ENCODE measurements at places on chromosomes 7 and 10.

DNA sequence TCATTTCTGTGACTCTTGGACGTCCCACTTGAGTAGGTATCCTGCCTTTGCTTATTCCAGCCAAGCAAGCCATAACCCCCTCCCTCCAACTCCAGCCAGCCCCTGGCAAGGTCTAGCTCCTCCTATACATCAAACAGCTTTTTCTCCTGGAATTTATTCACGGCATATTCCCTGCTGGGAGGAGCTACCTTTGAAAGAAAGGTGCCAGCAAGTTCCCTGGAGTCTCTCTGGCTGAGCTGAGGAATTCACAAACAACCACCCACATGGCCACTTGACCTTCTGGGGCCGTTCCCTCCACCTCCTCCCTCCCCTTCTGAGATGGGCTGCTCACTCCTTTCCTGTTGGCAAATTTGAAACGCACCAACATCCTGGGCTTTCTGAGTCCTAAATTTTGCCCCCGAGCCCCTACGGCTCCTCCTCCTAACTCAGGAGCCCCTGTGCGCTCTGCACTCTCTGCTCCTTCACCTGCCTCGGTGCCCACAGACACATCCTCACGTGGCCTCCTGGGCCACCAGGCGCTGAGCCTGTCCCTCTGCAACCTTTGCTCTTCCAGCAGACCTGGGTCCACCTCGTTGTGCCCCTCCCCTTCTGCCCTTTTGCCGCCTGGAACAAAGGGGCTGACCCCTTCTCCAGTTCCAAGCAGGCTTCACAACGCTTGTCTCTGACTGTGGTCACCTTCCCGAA, 48.0 kb downstream of the HSPA12A start:
- DNase-seq = no peak

- DNase-seq = no peak
Observed at GRCh38 chr10:24039897-24040296, 169.0 kb upstream of the KIAA1217 start.

GRCh38 chr10:58956926-58957325, 219.5 kb upstream of the PHYHIPL start:
- no peak for DNase-seq

DNA sequence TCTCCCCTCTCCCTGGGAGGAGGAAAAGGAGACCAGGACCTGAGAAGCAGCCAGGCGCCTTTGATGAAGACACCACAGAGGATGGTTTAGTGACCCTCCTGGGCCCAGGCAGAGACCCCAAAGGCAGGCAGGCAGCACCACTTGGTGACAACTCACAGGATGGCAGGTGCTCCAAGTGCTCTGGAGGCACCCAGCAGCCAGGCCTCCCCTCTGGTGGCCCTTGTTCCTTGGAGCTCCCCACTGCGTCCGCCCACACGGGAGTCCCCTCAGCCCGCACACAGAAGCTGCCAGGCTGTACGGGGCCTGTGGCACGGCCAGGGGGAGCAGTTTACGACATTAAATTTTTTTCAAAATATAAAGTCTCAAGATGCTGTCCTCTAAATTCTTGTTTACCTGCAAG, 607.1 kb upstream of the FOXK1 start:
- no peak for DNase-seq

DNA sequence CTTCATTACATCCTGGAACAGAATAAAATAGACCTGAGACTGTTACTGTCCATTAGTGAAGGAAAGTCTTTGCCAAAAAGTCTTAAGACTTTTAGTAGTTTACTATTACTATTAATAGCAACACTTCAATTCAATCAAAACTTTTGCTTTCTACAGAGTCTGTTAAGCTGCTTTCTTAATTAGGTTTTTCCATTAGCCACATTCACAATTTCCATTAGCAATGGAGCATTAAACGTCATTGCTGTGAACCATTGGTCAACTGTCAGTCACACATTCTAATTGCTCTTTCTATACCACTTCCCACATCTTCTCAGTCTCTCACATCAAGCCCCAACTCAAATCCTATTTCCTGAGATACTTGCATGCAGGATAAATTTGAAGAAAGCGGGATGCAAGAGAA, 736.6 kb upstream of the SORCS1 start:
- DNase-seq = no peak

- DNase-seq = no peak
Observed at GRCh38 chr10:44965104-44965503, 5.5 kb downstream of the RASSF4 start.

DNA sequence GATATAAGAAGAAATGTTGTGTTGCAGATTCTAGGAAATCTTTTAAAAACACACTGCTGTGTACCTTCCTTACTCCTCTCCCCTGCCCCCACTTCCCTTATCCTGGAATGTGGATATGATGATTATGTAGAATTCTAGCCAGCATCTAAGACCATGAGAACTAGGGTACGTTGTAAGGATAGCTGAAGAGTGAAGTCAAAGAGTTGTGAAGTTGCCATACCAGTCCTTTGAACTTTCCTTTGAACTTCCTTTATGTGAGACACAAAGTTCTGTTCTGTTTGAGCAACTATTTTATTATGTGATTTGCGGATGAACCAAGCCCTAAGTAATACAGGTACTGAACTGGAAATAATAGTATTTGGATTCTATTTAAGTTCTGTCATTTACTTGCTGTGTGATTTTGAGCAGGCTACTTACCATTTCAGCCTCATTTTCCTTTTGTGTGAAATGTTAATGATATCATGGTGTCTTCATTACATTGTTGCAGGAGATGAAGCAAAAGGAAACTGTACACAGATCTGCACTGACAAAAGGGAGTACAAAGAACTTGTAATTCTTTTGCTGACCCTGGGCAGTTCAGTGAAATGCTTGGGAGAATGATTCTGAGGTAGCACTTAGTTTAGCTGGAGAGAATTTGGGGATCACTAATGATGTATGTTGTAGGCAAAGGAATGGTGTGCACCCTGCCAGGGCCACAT, 31.4 kb downstream of the RPA3 start:
- DNase-seq = no peak

DNA sequence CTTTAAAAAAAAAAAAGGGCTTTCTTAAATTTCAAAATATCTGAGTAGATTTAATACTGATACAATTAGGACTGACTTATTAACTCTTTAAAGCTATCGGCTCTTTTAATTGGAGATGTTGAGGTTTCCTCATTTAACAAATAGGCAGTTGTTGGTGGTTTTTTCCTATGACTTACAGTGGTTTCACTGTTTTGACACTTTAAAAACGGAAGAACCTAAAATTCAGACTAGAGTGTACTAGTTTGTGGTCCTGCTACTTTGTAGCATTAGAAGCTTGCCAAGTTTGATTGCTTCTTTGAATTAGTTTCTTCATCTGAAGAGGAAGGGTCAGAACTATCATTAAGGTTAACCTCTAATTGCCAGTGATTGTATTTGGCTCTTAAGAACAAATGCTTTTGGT, 27.7 kb downstream of the CUL1 start:
- DNase-seq = no peak

DNA sequence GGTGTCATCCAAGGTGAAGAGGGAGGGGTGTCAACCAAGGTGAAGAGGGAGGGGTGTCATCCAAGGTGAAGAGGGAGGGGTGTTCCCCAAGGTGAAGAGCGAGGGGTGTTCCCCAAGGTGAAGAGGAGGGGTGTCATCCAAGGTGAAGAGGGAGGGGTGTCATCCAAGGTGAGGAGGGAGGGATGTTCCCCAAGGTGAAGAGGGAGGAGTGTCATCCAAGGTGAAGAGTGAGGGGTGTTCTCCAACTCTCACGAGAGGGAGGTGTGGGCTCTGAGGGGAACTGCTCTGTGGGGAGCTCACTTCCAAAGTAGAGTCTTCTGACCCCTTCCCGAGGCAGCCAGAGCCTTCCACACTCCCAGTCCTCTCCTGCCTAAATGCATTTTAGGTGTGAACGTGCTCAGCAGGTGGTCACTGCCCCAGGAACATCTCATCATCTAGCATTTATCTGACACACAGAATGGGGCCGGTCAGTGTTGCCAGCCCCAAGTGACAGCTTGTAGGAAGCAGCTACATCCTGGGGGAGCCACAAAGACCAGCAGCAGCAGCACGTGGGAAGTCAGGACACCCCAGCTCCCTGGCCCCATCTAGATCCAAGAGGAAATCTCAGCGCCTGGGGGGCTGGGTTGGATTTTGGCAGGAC, 323.8 kb downstream of the GLRX3 start:
- no peak for DNase-seq

DNA sequence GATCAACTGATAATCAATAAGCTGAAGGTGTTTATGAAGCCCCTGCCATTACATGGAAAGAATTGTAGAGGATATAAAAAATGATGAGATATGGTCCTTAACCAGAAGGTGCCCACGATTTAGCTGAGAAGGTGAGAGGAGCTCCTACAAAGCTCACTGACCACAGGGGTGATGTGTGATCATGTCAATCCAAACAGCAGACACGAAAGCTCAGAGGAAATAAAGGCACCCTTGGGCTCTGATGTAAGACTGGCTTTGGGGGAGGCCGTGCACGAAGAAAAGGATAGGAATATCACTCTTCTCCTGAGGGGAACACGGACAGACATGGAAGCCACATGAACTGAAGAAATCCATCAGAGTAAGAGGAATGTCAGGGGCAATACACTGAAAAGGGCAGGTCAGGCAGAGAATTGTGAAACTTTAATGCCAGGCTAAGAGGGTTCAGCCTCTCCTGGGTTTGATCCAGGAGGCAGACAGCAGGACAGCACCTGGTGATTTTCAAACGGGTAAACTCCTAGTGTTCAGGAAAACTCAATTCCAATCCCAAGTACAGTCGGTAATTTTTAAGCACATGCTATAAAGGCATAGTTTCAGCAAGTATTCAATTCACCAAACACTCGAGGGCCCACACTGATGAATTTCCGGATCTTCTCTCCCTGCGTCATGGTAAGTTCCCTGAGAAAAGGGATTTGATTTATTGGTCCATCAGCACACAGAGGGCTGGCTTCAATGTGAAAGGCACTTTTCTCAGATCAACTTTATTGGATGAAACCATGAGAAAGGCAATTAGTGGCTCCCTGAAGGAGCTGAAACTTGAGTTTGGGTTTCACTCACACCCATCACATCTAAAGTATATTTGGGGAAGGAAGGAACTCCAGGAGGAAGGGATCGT, 163.8 kb downstream of the PRPF18 start:
- DNase-seq = no peak

Data from umbilical cord (tissue), 2 donors.